ENCODE measurements at places on chromosomes 13 and 19.

GRCh38 chr19:45883881-45884681 is 1.9 kb downstream of the IRF2BP1 start:
- DNase-seq: no peak

- no peak for DNase-seq
Observed at GRCh38 chr19:6018786-6019185, 40.8 kb upstream of the RANBP3 start.

DNA sequence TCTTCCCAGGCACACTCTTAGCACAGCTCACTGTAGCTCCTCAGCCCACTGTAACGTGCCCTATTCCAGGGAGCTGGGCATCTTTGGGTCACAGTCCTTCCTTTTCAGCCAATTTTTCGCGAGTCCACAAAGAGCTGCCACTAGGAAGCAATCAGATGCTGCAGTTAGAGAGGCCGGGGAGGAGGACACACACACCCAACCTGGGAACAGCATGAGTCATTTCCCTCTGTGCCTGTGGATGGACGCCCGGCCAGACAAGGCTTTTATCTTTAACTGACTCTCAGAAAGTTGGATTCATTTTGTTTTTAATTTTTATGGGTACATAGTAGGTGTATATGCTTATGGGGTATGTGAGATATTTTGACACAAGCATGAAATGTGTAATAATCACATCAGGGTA is 918.6 kb downstream of the UQCRFS1 start:
- peak; percentile 42 for DNase-seq

- no peak for DNase-seq
Observed at GRCh38 chr13:88217372-88217771, 546.2 kb downstream of the SLITRK5 start.

DNA sequence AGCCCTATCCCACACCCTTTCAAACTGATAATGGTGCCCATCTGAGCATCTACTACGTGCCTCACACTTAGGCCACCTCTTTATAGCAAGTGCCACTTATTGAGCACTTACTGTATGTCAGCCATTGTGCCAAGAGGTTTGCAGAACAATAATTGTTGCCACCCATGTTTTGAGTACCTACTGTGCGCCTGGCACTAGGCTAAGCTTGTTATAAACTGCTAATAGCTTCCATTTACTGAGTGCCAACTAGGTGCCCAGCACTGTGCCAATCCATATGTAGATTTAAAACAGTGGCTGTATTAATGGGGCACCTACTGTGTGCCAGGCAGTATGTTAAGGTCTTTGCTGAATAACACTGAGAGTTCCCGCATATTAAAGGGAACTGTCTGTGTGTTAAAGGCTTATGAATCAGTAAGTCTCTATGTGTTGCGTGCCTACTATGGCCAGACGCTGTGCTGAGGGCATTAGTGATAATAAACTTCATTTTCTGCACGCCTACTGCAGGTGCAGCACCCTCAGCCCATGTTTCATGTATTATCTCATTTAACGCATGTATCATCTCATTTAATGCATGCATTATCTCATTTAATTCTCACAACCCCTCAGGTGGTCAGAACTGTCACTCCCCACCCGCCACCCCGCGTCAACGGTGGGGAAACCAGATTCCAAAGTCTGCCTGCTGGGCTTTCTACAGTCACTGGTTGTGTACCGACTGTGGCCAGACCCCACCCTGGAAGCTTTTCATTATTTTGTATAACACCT is 105.0 kb downstream of the PTPRS start:
- DNase-seq: no peak

DNA sequence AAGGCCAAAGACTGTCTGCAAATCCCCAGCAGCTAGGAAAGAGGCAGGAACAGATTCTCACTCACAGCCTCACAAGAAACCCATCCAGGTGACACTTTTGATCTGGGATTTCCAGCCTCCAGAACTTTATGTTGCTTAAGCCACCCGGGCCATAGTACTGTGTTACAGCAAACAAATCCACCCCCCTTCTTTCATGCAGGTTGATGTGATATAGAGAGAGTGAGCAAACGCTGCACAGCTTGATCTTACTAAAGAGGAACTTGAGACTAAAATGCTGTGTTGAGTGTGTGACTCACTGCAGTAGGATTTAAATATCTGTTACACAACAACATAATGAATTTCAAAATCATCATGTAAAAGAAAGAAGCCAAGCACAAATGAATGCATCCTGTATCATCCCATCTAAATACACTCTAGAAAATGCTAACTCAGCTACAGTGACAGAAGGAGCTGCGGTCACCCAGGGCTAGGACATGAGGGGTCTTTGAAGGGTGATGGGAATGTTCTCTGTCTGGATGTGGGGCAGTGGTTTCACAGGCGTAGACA is 32.2 kb downstream of the RCBTB2 start:
- peak; percentile 84 for DNase-seq

GRCh38 chr19:51022526-51022925 is 3.0 kb upstream of the KLK10 start:
- no peak for DNase-seq

DNA sequence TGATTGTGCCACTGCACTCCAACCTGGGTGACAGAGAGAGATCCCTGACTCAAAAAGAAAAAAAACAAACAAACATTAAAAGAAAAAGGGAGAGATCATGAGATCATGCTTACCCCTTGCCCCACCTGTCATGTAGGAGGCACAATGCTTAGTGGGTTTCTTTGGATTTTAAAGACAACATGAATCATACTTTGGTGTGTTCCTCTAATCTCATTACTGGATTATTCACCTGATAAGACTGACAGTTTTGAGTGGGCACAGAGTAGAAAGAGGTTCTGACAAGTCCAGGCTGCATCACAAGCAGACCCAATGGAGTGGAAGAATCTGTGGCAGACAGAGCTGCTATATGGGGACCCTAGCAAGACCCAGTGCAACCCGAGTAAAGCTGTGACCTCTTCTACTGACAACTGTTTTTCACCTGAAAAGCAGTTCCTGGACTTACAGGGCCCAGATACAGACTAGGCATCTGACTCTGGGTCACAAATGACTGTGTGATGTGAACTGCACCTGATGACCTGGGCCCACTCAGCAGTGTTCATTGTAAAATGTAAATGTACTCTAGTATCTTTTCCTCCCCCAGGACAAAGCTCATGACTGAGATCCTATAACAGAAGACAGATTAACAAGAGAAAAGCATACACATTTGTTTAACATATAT is 28.9 kb upstream of the USP12 start:
- DNase-seq: no peak

DNA sequence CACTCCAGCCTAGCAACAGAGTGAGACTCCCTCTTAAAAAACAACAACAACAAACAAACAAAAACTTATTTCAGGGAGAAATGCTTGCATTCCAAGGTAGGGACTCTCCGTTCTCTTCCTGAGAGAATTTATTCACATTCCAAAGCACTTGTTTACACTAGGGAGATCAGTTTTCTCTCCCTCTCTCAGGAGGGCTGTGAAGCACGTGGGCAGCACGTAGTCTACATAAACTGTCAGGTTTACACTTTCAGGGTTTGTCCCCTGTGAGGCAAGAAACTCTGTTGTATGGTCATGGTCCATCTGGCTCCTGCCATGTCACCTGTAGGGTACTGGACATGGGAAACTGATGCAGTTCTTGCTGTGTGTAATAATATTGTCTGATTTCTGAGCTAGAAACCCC is 31.6 kb downstream of the WDR87 start:
- no peak for DNase-seq

GRCh38 chr13:51180853-51181511 is 41.2 kb upstream of the FAM124A start:
- no peak for DNase-seq

DNA sequence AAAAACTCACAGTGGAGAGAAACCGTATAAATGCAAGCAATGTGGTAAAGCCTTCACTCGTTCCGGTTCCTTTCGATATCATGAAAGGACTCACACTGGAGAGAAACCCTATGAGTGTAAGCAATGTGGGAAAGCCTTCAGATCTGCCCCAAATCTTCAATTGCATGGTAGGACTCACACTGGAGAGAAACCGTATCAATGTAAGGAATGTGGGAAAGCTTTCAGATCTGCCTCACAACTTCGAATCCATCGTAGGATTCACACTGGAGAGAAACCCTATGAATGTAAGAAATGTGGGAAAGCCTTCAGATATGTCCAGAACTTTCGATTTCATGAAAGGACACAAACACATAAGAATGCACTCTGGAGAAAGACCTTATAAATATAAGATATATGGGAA is 19.4 kb upstream of the ZNF69 start:
- no peak for DNase-seq

- DNase-seq: peak; percentile 74
Observed at GRCh38 chr13:99067159-99067985, 89.5 kb upstream of the DOCK9 start.

DNA sequence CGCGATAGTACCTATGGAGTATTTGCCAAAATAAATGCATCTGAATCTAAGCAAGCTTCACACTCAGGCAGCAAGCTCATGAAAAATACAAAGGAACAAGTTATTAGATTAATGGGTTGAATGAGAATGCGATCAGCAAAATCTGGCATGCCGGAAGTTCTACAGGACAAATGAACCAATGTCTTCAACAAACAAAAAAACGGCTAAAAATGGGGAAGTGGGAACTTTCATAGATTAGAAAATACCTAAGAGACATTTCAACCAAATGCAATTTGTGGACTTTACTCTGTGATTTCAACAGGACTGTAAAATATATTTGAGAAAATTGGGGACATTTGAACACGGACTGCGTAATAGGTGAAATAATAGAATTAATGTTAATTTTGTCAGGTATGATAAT is 22.4 kb upstream of the RNASEH2B start:
- DNase-seq: no peak

DNA sequence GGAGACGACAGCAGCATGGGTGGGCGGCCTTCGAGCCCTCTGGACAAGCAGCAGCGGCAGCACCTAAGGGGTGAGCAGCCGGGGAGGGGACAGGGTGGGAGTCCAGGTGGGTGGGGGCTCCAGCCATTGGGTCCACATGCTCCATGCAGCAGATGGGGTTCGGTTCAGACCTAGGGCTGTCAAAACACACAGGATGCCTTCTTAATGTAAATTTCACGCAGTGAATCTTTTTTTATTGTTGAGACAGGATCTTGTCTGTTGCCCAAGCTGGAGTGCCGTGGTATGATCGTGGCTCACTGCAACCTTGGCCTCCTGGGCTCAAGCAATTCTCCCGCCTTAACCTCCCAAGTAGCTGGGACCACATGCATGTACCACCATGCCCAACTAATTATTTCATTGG is 15.9 kb downstream of the PGLS start:
- no peak for DNase-seq

- DNase-seq: peak; percentile 36
Observed at GRCh38 chr19:44212866-44213346, 574 bp downstream of the ZNF227 start.

GRCh38 chr19:2811221-2811722 is 8.4 kb upstream of the ZNF554 start:
- DNase-seq: no peak

- DNase-seq: no peak
Observed at GRCh38 chr13:56893843-56894242, 246.9 kb upstream of the PRR20A start.

- DNase-seq: no peak
Observed at GRCh38 chr13:95030821-95031343, 270.4 kb downstream of the ABCC4 start.

GRCh38 chr19:33238481-33239149 is 13.0 kb upstream of the SLC7A10 start:
- DNase-seq: no peak

DNA sequence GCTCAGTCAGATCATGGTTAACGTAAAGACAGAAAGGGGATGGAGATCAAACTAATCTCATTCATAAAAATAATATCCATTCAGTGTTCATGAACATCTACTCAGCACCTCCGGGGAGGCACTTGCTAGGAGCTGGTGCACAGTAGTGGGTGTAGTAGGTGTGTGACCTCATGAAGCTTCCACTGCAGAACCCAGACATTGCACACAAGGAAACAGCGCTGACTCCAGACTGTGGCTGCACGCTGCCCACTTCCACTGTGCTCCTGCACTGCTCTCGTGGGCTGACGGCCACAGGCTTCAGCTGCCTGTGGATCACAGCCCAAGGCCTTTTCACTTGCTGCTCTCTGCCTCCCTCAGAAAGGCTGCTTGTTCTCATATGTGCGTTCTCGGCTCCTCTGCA is 214.4 kb upstream of the ZNF507 start:
- no peak for DNase-seq

DNA sequence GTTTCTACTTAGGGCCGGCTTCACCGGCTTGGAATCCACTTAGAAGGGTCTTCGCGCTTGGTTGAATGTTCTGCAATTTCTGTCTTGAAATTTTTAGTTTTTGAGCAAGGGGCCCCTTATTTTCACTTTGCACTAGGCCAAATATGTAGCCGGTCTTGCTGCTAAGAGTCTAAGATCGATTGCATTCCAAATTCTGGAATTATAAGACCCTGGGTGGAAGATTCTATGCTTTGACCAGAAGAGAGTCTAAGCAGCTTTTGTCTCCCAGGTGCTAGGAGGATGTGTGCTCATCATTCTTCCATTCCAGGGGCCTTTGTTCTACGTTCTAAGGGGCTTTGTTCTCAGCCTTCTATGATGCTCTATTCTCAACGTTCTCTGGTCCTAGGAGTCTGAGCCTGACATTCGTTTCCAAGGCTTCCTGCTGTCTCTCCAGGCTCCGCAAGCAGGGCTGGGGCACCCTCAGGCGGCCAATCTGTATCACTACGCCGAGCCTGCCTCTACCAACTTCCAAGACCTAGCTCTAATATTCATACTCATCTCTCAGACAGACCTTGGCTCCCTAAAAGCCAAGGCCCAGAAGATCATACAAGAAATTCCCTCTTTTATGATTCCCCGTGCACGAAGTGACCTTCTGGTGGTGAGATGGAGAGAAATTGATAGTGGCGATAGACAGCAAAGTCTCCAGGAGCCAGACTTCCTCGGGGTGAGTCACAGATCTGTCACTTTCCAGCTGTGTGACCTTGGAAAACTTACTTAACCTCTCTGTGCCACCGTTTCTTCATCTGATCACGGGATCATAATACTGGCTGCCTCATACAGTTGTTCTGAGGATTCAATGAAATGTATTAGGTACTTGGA is 982 bp upstream of the DACT3 start:
- peak; percentile 96 for DNase-seq

DNA sequence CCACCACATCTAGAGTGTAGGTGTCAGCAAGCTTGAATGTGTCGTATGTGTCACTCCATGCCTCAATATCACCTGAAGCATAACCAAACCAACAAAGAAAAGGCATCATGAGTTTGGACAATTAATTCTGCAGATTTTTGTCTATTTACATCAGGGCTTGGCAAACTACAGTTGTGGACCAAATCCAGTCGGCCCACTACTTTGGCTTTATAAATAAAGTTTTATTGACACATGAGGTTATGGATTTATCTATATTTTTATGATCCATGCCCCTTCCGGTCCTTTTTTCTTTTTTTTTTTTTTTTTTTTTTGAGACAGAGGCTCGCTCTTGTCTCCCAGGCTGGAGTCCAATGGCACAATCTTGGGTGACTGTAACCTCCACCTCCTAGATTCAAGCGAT is 9.2 kb upstream of the CABP5 start:
- no peak for DNase-seq

DNA sequence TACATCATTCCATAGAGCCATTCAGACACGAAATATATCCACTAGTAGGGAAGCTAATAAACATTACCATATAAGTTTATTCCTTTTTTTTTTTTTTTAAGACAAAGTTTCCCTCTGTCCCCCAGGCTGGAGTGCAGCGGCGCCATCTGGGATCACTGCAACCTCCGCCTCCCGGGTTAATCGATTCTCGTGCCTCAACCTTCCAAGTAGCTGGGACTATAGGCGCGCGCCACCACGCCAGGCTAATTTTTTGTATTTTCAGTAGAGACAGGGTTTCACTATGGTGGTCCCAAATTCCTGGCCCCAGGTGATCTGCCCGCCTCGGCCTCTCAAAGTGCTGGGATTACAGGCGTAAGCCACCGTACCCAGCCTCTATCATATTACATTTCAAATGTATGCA is 612 bp upstream of the ZNF154 start:
- no peak for DNase-seq

- DNase-seq: no peak
Observed at GRCh38 chr19:29660835-29661234, 4.4 kb upstream of the PLEKHF1 start.
